Mammary epithelial cell (primary cell): ENCODE measurements at places on chromosomes 4 and X. TPM values are rescaled to one million over a fixed set of nuclear protein-coding genes. Genes with fewer than 3 reads are reported as not detected.

DNA sequence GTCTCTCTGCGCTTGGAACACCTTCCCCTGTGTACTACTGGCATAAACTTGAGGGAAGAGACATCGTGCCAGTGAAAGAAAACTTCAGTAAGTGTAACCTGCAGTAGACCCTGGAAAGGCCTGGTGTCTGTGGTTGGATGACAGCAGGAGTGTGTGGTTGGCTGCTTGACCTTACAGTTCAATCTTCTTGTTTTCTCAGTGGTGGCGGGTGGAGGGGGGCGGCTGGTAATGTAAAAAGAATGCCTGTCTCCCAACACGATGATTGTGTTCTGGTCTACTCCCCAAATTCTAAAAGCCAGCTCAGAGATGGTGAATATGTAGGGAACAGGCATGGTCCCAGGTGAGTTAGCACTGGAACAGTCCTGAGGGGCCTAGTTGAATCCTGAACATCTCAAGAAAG lies 18.6 kb downstream of the PSMD10 start:
- peak; percentile 70 for DNase-seq

- DNase-seq, result no peak
Observed at GRCh38 chrX:8245411-8245810, 74.3 kb upstream of the VCX2 start.

DNA sequence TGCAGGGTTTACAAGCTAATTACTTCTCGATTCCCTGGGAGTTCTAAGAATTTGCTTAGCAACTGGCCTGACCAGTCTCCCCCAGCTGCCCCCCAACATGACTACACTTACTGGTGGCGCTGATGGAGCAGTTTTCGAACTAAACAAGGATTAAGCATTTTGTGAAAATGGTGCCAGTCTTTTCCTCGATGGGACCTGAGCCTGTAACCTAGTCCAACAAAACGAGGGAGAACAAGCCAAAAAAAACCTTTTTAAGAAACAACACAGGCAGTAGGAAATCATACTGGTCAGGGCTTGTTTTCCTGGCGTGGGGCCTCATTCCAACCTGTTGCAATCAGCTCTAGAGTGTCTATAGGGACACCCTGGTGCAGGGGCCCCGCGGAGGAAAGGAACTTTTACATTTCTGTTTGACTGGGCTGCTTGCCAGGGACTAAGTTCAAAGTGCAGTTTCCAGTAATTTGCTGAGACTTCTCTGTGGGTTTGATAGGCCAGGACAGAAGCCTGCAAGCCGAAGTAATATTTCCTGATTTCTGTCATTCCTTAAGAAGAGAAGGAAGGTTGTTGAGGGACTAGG lies 158.7 kb downstream of the SPRY1 start:
- DNase-seq, result peak; percentile 81

- no peak for DNase-seq
Observed at GRCh38 chr4:100641336-100641735, 123.5 kb upstream of the EMCN start.

DNA sequence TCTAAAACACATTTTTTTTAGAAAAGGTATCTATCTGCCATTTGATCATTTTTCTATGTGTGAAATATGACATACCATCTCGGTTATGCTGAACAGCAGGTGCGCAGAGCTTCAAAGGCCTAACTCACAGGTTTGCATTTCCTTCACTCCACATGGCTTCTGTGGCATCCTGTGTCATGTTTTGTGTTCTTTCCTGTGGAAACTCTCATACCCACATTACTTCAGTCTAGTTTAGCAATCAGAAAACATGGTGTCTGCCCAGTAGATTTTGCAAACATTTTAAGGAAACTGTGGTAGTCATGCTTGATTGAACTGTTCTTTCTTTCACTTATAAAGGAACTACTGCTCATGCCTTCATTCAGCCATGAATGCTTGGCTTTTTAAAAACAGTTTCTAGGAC lies 11.3 kb upstream of the ARAP2 start:
- DNase-seq, result no peak

DNA sequence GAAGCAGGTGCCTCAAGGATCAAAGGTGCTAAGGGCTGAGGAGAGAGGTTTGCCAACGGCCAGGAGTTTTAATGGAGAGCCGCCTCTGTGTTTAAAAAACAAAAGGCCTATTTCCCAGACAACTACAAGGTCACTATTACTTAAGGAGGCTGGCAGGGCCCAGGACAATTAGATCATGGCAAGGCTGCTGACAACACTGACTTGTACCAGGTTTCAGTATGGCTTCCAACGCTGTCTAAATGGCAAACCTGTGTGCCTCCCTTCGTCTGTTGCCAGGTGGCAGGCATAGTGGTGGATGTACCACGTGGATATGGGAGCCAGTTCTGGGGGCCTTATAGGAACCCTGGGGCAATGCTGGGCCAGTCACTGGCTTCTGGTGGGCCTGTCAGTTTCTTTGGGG lies 41.0 kb downstream of the NSG1 start:
- DNase-seq, result no peak

DNA sequence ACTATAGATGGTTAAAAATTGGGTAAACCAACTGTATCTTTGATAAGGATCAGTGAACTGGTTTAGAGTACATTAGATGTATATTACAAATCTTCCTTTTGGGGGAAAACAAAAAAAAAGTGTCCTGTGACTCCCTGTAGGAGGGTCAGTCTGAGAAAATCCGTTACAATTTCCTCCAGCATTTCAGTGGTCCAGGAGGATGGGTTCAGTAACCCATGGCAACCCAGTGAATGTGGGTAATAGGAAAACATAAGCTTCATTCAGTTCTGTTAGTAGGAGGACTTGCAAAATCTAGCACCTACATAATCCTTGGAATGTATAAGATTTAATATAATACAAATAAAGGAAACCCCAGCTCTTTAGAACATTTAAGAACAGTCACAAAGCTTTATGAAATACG lies 16.2 kb downstream of the STOX2 start:
- DNase-seq, result no peak

DNA sequence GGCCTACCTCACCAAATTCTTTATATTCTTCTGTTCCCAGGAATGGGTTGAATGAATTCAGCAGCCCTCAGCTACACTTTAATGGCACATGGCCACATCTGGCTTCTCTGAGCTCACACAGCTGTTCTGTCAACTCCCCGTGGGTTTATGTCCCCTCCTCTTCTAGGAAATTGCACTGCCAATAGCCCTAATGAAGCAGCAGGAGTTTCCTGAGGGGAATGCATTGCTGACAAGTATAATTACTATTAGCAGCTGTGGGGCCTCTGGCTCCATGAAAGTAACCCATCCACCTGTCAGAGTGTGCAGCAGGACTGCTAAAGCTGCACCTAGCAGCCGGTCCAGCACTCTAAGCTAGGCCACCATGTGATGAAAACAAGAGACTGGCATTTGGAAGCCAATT lies 50.3 kb downstream of the FTHL17 start:
- DNase-seq, result no peak

GRCh38 chrX:39508300-39508692 lies 589.5 kb downstream of the BCOR start:
- no peak for DNase-seq

Gene ZNF630
- polyA plus RNA-seq, result 0.35 TPM

Gene NALF2
- 0.05 TPM for polyA plus RNA-seq

Gene UGT2B15
- polyA plus RNA-seq, result not detected
